ENCODE measurements at places on chromosomes 6 and 20.

DNA sequence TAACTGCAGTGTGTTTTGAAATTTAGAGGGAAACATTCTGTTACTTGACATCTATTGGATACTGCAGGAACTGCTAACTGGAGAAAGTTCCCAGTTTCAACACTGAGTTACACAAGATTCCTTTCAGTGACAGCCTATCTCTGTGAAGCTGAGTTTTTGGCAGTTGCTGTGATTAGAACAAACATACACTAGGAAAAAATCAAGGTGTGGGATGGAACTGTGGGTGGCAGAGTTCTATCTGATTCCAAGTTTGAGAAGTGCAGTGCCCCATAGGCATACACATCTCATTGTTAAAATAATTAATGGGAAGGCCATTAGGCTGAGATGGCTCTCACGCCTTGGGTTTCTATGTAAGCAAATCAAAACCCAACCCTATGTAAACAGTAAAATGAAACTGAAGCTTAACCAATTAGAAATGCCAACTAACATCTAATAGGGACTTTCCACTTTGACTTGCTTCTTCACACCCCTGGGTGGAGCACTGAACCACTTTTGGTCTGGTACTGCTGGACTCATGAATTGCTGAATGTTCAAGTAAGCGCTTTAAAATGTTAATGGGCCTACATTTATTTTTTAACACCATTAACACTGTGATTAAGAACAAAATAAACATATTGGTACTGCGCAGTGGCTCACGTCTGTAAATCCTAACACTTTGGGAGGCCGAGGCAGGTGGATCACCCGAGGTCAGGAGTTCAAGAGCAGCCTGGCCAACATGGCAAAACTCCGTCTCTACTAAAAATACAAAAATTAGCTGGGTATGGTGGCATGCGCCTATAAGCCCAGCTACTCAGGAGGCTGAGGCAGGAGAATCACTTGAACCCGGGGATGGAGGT, 55.2 kb upstream of the TBC1D7 start:
- DNase-seq = no peak

- DNase-seq = peak; percentile 82
Measured at GRCh38 chr20:49615401-49616153, 47.6 kb upstream of the PTGIS start.

- DNase-seq = no peak
Measured at GRCh38 chr6:112743323-112743722, 396.2 kb downstream of the RFPL4B start.

GRCh38 chr6:142902636-142903053, 42.3 kb downstream of the HIVEP2 start:
- peak; percentile 46 for DNase-seq

DNA sequence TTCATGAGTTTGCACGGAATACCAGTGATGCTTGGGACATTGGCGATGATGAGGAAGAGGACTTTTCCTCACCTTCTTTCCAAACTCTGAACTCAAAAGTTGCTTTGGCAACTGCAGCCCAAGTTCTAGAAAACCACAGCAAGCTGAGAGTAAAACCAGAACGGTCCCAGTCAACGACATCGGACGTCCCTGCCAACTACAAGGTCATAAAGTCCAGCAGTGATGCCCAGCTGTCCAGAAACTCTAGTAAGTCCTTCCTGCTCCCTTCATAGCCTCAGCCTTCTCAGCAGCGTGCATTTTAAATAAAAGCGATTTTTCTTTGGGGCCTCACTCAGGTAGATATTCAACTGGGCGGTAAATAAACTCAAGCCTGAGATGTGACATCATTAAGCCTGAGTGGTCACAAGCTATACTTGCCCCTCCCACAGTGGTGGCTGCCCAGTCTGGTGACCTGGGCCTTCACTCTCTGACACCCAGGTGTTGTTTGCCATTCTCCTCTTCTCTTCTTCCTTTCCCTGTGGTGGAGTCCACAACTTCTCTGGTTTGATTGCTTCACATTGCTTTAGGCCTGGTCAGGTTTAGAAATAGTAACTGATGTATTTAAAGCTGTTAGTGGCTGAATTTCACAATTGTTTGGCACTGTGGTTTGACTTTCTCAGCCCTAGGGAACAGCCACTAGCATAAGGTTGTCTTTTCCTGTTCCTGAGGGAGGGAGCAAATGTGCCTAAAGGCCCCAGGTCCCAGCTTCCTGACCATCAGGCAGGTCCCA, 21.6 kb upstream of the TMEM217 start:
- DNase-seq = no peak

DNA sequence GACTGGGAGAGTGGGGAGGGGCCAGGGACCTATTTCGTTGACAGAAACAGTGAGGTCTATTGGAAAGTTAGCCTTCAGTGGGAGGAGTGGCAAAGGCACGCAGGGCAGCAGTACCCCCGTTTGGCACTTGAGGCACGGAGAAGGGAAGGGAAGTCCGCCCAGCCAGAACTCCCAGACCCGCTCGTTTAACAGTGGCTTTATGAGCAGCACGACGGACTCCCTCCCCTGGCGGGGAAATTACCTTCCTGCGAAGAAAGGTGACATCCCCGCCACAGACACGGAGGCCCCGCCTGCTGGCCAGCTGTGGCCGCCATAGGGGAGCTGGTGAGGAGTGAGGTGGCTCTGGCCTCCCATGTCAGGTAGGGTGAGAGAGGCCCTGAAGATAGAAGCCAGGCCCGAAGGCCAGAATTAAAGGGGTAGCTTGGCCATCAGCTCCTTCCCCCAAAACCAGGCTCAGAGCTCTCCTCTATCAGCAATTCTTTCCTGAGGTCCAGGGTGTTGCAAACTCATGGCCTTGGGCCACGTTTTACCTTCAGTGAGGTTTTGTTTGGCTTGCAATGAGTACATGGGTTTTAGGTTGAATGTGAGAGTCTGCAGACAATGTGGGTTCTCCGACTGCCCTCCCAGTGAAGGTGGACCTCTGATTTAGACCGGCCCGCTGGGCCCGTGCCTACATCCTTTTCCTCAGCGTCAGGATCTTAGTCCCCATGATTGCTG, 123.7 kb downstream of the MRPL14 start:
- no peak for DNase-seq

DNA sequence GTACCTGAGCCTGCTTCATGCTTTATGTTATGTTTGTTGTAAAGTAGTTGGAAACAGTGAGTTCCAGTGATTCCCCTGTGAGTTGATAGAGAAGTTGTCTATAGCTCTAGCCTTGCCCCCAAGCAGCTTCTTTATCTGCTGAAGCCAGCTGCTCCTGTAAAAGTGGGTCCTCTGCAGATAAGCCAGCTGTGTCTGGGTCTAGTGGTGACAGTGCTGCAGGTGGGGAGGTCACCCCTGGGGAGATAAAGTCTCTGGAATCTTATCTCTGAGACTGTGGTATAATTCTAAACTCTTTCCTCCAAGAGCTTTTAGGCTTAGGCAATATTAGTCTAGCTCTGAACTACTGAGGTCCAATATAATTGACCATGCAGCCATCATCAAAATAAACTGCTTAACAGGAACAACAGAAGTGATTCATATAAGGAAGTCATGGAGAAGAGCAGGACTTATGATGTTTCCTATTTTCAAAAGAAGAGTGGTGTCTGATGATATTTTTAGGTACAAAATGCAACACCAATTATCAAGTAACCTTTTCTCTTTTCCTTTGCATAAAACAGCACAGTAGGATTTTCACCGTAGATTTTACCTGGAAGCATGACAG, 44.2 kb upstream of the TMEM217 start:
- no peak for DNase-seq

DNA sequence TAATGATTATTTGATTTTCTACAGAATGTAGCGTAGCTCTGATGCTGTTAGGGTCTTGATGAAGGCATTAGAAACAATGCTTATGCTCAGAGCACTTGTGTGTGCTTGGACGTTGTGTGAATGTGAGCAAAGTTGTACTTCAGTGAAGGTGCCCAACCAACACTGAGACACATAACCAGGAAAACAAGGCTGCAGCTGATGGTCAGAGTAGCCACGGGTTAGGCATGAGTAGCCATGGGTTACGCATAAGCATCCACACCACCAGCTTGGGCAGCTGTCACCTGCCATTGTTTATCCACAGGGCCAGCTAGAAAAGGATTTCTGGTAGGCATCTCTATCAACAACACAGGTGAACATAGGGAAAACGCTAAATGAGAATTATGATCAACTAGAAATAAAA, 326.6 kb downstream of the NRN1 start:
- DNase-seq = no peak

DNA sequence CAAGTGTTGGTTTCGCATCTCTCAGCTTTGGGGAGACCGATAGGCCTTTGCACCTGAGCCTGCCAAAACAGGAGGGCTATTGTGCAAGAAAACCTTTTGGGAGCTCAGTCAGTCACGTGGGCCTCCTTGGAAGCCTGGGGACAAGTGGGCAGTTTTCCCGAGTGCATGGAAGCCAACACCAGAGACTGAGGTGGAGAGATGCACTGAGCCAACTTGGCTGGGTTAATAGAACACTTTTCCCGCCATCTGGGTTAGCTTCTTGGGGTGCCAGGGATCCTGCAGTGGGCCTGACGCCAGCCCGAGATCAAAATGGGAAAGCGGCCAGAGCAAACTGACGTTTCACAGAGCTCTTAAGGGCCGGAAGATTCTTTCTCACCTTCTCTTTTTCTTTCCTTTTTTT, 2.8 kb upstream of the OOEP start:
- no peak for DNase-seq

DNA sequence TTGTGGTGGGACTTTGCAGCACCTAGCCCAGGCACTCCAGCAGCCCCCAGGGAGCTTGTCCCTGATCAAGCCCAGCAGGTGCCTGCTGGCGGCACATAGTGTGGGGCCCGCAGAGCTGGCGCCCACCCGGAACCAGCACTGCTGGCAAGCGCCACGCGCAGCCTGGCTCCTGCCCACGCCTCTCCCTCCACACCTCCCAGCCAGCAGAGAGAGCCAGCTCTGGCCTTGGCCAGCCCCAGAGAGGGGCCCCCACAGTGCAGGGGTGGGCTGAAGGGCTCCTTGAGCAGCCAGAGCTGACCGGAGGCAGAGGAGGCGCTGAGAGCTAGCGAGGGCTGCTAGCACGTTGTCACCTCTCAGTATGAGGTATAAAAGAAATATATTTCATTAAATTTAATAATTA, 716.5 kb upstream of the MAP3K7 start:
- DNase-seq = no peak

GRCh38 chr20:5221061-5221430, 94.2 kb downstream of the CDS2 start:
- no peak for DNase-seq

DNA sequence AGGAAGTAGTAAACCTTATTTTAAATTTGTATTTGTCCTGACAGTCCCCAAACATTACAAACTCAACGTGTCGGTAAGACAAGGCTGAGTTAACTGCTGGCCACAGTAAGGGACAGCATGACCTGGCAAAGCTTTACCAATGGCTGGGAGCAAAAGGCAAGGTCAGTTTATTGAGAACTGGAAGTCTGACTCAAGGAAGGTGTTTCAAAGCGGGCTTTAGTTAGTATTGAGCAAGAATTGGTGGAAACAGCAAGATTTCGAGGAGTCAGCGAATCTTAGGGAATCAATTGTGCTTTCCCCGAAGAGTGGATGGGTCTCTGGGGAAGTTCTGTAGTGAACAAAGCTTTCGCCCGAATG, 885 bp upstream of the GZF1 start:
- DNase-seq = no peak

DNA sequence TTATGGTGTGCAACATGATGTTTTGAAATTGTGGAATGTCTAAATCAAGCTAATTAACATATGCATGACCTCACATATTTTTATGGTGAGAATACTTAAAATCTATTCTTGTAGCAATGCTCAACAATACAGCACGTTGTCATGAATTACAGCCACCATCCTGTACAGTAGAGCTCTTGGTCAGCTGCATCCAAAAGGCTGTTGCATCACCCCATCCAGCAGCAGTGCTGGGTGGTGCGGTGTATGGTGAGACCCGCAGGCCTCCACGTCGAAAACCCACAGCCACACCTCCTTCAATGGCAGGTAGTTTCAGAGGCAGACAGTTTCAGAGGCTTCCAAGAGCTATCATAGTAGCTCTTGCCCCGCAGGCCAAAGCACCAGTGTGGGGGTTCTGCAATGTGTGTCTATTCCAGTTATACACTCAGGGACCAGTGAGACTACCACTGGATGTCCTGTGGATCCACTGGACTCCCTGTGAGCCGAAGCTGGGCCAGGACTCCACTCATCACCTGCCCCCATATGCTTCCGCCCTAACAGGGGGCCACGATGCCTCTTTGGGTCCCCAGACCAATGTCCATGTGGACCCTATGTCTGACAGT, 23.4 kb downstream of the PACSIN1 start:
- no peak for DNase-seq

DNA sequence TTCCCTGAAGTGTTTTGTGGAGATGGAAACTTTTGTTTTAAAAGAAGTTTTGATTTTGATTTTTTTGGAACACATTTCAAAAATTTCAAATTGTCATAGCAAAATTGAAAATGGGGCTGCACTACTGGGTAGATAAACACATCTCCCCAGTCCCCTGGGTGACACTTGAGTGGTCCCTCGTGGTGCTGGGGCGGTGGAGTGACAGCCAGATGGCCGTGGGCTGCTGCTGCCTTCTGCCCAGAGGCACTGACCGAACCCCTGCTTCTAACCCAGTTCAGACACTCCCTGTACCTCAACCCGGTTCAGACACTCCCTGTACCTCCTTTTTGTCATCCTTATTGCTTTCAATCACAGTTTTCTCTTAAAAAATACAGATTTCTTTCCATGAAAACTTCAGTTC, 69.9 kb upstream of the SYNJ2 start:
- no peak for DNase-seq

- no peak for DNase-seq
Measured at GRCh38 chr6:149443411-149444181, 41.2 kb downstream of the ZC3H12D start.

GRCh38 chr20:49681850-49682216, 31.8 kb downstream of the B4GALT5 start:
- DNase-seq = no peak

- DNase-seq = no peak
Measured at GRCh38 chr6:624979-625378, 31.9 kb downstream of the HUS1B start.

- DNase-seq = no peak
Measured at GRCh38 chr20:47598911-47599744, 97.4 kb downstream of the NCOA3 start.

DNA sequence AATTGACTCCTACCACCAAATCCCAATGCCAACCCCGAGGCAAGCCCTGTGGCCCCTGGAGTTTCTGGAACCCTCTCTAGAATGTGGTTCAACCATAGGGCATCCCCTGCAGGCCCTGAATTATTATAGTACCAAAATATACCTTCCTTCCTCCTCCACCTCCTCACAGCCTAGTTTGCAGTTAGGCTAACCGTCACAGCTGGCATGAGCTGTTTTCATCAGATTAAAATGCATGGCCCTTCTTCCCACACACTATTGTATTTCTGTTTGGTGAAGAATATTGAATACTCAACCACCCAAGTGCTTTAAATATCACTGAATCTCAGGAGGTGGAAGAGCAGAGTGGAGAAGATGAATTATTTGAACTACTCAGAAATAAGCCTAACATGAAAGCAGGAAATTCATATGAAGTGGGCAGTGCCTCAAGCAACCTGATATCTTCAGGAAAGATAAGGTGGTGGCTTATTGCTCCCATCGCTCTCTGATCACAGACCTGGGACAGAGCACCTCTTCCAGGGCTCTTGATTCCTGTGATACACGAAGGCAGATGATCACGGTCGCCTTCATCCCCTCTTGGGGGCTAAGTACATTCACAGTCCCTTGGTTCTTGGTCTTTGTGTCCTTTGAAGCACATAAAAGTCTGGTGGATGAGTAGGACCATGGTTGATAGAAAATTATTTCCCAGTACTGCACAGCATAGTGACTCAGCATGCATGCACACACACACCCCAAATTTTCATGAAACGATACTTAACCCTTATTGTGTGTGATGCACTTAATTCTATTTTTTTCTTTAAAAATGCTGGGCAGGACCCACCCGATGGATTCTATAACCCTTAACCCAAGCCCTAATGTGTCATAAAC, 90.9 kb downstream of the PSMG4 start:
- no peak for DNase-seq

Measured in left ventricle myocardium inferior (tissue), 1 donor.